ENCODE measurements at places on chromosomes 4 and X.

- DNase-seq: no peak
Observed at GRCh38 chr4:25970226-25970675, 56.2 kb downstream of the SMIM20 start.

GRCh38 chr4:48380583-48381167 lies 39.3 kb downstream of the SLAIN2 start:
- DNase-seq: no peak

DNA sequence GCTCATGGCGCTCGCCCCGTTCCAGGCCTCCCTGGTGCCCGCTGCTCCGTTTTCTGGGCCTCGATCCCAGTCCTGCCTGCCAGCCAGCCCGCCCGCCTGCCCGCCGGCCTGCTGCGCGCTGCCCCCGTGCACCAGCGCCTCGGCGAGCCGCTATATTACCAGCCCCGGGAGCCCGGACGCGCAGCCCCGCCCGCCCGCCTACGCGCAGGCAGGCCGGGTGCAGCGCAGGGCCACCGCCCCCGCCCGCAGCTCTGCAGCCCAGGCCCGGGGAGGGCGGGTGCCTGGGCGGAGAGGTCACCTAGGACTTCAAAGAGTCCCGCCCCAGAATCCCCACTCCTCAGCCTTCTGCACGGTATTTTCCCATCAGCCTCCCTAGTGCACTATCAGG lies at the start of gene MAOB:
Gene MAOB (minus strand): TSS at position 157 of the 388 bp plus-strand sequence. CDS start 151 bp downstream, at position 6.
- DNase-seq: no peak

GRCh38 chrX:19195243-19195610 lies 73.0 kb upstream of the ADGRG2 start:
- no peak for DNase-seq

- DNase-seq: no peak
Observed at GRCh38 chrX:151180400-151180799, 4.0 kb downstream of the GPR50 start.
